NCI-H510A treated with DMSO at 0.1 percent for 48 hours (cell line): ENCODE measurements at places on chromosomes 7 and 10.

GRCh38 chr10:86671985-86672710, 3.8 kb downstream of the LDB3 start:
- DNase-seq: no peak

DNA sequence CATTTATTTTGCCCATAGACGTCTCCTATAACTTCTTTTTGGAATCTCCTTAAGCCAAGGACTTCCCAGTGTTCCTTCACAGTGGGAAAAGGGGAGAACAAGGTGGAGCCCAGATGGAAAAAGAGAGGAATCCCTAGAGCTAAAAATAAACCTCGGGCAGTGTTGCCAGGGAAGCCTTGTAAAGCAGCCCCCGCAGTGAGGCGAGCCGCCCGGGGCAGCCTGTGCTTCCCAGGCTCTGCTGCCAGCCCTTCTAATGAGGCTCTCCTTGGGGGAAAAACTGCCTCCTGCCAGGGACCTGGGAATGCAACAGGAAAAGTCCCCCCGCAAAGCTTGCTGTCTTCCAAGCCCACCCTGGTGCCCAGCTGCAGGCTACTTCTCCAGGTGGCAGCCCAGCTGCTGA, 71.7 kb downstream of the SH3PXD2A start:
- DNase-seq: no peak

DNA sequence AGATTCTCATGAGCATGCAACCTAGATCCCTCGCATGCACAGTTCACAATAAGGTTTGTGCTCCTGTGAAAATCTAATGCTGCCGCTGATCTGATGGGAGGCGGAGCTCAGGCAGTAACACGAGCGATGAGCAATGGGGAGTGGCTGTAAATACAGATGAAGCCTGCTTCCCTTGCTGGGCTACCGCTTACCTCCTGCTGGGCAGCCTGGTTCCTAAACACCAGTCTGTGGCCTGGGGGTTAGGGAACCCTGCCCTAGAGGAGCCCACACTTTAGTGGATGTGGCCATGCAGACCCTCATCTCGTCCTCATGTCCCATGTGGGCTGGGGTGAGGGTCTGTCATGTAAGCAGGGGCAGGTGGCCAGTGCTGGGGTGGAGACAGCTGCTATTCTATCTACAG, 417.6 kb downstream of the GLRX3 start:
- no peak for DNase-seq

DNA sequence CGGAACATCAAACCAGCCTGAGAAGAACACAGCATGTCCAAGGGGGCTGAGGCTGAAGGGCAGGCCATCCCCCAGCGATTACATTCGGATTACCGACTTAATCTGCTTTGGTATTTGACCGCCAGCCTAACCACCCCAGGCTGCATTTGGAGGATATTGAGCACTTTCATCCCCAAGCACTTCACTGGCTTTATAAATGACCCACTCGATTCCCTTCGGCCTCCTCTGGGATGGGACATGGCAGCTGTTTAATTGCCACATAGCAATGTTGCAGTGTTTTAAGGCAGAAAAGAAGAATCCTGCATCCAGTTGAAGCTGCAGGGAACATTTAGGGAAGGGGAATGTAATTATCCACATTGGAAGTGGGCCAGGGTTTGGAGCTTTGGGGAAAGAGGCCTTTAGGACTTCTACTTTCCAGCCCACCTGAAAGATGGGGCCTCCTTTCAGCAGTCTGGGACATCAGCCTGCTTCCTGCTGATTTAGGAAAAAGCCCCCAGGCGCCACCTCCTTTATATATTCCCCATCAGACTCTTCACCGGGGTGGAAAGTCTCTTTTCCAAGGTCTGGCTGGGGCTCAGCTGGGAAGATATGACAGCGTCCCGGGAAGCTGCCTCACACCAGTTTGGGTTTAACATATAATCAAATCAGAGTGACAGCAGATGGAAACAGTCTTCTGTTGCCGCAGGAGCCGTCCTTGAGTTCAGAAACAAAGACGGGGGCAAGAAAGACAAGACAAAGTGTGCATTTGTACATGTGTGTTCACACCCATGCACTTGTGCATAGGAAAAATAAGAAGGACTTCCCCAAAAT, 9.2 kb downstream of the DPCD start:
- DNase-seq: no peak

GRCh38 chr10:25902002-25902401, 32.0 kb upstream of the MYO3A start:
- DNase-seq: no peak

DNA sequence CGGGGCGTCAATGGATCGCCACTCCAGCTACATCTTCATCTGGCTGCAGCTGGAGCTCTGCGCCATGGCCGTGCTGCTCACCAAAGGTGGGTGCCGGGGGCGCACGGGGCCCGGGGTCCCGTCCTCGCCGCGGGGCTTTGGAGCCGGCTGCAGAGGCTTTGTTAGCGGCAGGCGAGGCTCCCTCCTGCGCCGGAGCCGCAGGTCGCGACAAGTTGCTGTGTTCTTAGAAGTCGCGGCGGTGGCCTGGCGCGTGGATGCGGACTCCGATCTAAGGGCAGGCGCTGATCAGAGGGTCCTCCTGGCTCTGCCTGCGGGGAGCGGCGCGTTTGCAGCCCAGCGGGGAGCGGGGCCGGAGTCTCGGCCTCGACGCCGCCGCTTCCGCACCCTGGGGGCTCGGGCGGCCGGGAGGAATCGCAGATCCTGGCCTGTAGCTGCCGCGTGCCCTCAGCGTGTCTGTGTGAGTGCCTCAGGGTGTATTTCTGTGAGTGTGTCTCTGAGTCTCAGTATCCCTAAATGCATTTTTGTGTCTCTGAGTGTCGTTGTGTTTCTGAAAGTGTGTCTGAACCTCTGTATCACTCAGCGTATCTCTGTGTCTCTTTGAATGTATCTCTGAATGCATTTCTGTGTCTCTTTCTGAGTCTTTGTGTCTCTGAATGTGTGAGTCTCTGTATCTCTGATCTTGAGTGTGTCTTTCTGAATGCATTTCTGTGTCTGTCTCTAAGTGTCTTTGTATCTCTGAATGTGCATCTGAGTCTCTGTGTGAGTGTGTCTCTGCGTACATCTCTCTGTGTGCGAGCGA, 766 bp downstream of the BAMBI start:
- DNase-seq: peak; percentile 14

DNA sequence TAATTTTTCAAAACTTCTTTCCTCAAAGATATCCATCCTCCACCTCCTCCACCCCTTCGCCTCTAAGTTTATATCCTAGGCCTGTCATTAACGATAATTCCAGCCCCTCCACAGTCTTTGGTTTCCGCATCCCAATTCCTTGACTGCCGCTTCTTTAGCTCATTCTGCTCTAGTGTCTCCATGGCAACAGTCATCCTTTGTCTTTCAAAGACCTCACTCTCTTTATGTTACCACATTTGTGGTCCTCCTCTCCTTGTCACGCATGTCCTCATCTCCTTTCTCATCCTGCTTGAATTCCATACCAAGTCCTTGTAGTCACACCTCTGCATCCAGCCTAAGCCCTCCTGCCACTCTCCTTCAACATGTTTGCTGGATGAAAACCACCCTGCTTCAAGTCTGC, 511.2 kb upstream of the KLF6 start:
- DNase-seq: no peak

DNA sequence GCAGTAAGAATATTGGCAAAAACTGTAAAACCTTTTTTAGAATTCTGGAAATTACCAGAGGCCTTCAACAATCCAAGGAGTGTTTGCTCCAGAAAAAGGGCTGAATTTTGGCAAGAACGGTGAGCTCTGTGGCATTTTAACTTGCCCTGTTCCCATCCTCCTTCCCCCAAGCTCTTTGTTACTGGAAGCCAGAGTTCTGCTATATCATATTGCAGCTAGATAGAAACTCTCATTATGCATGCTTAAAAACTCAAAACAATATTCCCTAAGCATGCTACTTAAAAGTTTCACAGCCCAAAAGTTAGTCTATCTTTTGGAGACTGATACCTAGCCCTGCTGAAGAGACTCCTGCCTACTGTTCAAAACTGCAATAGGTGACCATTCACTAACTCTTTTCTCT, 70.6 kb upstream of the GPR37 start:
- no peak for DNase-seq

- no peak for DNase-seq
Observed at GRCh38 chr10:119509909-119510451, 32.5 kb downstream of the RGS10 start.

DNA sequence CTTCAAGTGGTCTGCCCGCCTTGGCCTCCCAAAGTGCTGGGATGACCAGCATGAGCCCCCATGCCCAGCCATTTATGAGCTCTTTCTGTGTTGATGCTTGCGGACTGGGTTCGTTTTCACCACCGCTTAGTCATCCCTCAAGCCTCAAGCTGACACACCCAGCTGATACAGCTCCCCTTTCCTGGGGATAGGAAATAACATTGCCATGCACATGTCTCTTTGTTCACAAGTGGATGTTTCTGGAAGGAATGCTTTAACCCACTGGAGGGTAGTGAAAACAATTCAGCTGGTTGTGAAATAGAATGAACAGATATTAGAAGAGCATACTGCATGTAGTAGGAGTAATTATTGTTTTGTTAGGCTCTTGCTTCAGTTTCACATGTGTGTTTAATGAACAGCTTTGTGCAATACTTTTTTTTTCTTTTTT, 8.5 kb upstream of the METTL27 start:
- no peak for DNase-seq

- DNase-seq: no peak
Observed at GRCh38 chr10:114404171-114405010, at the start of gene AFAP1L2. Gene AFAP1L2, minus strand, starts transcription at chr10:114404502. Its CDS starts 47 bp downstream, at chr10:114404455.

- no peak for DNase-seq
Observed at GRCh38 chr7:151901828-151902227, 24.9 kb upstream of the PRKAG2 start.

GRCh38 chr7:42662862-42663261, 249.0 kb downstream of the C7orf25 start:
- no peak for DNase-seq

GRCh38 chr10:58585435-58585834, 72.8 kb downstream of the BICC1 start:
- DNase-seq: no peak
